ENCODE measurements at places on chromosomes 6 and 20. TPM values are rescaled to one million over a fixed set of nuclear protein-coding genes. Genes with fewer than 3 reads are reported as not detected.

LZTS3 gene
- total RNA-seq = 17.6 TPM

SLC17A3 gene
- total RNA-seq = 0.31 TPM

PCED1A gene
- total RNA-seq = 30.0 TPM

MUC22 gene
- not detected for total RNA-seq

ASIP gene
- 1.3 TPM for total RNA-seq

FGD2 gene
- total RNA-seq = 41.7 TPM

WFDC2 gene
- not detected for total RNA-seq

SLCO4A1 gene
- total RNA-seq = 0.73 TPM

HLA-DRA gene
- total RNA-seq = 1,165 TPM

ACAT2 gene
- total RNA-seq = 10.5 TPM

BNIP5 gene
- total RNA-seq = not detected

TLDC2 gene
- total RNA-seq = 0.10 TPM

GJA10 gene
- total RNA-seq = not detected

GABRR1 gene
- total RNA-seq = 0.10 TPM

HLA-DOB gene
- 6.6 TPM for total RNA-seq

MEP1A gene
- total RNA-seq = not detected

LAMA2 gene
- 0.63 TPM for total RNA-seq
